ENCODE measurements at places on chromosomes 5 and 9.

- DNase-seq: peak; percentile 27
Observed at GRCh38 chr5:52760695-52761366, 26.9 kb upstream of the ITGA1 start.

DNA sequence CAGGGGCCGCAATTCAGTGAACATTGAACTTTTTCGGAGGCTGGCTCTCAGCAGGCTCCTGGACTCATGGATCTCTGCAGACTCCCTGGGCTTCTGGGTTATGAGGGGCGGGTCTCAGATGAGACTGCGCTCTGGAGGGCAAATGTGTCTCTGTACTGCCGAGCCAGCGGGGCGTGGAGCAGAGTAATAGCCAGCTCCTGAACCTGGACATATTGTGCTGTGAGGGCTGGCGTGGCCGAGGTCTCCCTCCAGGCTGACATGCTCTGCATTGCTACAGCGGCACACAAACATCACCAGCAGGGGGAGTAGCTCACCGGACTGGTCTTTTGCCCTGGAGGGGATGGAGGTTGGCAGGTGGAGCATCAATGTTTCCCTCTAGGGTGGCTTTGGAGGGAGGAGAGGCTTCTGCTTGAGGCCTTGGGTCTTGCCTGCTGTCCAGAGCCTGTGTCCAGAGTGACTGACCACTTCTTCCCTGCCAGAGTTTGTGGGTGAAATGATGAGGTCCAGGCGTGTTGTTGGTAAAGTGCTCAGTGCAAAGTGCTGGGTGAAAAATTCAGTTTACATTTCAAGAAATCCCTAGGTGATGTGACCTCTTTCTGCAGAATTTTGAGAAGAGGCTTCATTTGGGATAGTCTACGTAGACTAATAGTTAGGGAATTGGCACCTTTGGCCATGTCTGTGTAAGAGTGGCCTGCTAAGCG, 10.9 kb upstream of the GADD45G start:
- DNase-seq: peak; percentile 56

DNA sequence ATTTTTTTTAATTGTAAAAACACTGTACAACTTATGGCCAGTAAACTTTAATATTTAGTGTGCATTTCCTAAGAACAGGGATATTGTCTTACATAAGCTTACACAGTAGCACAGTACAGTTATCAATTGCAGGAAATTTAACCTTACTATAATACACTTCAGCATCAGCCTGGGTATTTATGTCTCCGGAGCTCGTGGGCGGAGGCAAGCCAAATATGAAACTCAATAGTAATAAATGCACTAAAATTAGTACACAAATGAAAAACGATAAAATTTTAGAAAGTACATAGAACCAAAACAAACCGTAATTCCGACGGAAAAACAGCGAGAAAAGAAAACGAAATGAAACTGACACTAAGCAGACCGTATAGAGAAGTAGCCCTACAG, 91.2 kb downstream of the ANXA2R start:
- DNase-seq: no peak

GRCh38 chr5:68407311-68408239, 192.0 kb downstream of the PIK3R1 start:
- no peak for DNase-seq

GRCh38 chr5:79416499-79416898, 97.4 kb downstream of the HOMER1 start:
- DNase-seq: no peak

DNA sequence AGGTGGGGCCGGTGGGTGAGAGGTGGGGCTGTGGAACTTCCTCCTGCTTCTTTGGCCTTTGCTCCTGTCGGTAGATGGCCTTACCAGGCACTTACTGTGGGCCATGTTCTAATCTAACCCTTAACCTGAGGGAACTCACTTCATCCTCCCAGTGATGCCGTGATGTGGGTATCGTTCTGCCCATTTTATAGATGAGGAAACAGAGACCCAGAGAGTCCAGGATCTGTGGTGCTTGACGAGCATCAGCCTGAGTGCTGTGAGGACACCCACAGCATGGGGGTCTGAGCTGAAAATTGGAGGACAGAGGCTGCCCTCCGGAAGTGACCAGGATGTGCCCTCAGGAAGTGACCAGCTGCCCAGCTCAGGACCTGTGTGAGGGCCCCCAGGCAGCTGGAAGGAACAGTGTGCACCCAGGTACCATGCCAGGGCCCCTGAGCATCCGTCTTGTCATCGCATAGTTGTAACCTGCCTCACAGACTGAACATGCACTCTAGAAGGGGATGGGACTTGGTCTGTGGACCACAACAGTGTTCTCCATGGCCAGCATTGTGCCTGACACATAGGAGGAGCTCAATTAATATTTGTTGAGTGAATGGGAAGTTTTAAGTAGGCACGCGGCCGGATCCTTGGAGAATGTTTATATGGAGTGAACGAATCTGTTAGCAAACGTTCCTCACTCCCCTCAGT, 8.5 kb downstream of the NEK6 start:
- DNase-seq: no peak

- no peak for DNase-seq
Observed at GRCh38 chr5:174834081-174834480, 109.7 kb downstream of the MSX2 start.

DNA sequence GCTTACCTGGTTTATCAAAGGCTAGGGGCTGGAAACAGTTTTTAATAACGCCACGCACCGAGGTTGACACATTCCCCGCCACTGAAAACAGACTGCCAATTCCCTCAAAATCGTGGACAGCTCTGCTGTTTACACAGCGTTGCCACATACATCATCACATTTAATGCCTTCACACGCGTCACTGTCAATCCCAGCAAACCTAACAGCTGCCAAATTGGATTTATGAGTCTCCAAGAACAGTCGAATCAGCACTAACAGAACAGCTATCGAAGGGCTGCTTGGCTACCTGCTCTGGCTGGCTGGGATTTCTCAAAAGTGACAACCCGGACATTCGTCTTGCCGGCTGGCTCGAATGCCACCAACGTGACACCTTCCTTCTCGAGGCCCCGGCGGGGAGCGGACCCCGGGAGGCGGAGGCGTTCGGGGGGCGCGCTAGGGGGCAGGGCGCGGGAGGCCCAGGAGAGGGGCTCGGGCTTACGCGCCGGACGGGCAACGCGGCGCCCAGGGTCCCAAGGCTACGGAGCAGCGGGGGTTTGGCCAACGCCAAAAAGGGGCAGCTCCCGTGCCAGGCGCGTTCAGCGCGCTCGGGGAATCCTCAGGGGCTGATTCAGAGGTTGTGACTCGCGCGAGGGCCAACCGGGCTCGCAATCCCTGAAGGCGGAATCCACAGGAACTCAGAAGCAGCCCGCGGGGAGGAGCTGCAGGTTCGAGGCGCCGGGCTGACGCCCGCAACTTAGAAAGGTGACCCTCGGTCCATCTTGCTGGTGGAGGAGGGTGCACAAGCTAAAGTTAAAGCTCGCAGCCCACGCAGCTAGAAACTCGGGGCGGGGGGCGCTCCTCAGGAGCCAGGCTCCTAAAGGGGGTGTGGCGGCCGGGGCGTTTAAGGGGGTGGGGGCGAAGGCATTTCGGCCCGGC, 1.2 kb downstream of the CDC14B start:
- no peak for DNase-seq

GRCh38 chr5:180162304-180162661, 46.7 kb downstream of the RASGEF1C start:
- DNase-seq: no peak

- no peak for DNase-seq
Observed at GRCh38 chr5:11785771-11786352, 118.4 kb downstream of the CTNND2 start.

DNA sequence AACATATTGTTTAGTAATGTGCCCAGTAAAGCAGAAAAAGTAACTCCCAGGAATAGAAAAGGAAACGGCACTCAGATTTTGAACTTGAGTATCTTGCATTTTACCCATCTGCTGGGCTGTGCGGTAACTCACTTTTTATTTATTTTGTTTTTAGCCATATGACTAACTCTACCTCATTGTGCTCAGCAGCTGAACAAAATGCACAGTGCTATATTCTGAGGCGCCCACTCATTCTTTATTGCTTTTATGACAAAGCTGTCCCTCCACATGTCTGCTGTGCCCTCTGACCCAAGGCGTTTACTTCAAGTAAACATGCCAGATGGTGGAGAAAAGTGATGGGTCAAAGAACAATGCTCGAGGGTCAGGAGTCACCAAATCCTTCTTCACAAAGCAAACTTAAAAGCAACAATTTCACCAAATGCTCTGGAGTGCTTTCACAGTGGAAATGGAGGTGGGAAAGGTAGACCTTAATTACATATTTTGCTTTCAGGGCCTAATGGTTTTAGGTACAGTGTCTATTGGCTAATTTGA, 215.2 kb upstream of the ELAVL2 start:
- no peak for DNase-seq

DNA sequence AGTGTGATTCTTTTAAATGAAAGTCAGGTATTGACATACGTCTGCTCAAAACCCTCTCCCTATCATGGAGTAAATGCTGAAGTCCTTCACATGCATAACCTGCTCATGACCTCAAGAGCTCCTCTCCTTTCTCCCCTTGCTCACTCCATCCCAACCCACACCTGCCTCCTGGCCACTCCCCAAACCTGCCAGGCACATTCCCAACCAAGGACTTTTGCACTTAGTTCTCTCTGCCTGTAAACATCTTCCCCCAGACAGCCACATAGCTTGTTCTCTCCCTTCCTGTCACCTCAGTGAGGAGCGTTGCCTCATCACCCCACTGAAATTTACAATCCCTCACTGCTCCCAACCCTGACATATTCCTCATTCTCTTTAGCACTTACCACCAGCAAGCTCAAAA, 8.7 kb downstream of the SETD9 start:
- no peak for DNase-seq

DNA sequence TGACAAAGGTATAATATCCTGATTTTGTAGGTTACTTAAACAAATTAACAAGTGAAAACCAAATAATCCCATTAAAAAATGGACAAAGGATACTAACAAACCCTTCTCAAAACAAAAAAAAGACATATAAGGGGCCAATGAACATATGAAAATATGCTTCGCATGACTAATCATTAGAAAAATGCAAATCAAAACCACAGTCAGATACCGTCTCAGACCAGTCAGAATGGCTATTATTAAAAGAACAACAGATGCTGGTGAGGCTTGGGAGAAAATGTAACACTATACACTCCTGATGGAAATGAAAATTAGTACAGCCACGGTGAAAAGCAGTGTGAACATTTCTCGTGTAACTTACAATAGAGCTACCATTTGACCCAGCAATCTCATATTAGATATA, 1542.2 kb upstream of the CDH9 start:
- no peak for DNase-seq

- no peak for DNase-seq
Observed at GRCh38 chr9:35636135-35636876, 14.4 kb downstream of the SIT1 start.

- no peak for DNase-seq
Observed at GRCh38 chr5:23977365-23977764, 470.0 kb downstream of the PRDM9 start.

GRCh38 chr5:175920231-175920811, 47.8 kb downstream of the THOC3 start:
- DNase-seq: no peak

GRCh38 chr9:71479621-71480020, 288.7 kb downstream of the CEMIP2 start:
- DNase-seq: no peak

GRCh38 chr5:77066823-77067442, 20.2 kb downstream of the ZBED3 start:
- DNase-seq: no peak

GRCh38 chr9:128937310-128938165, 9.9 kb downstream of the DOLK start:
- DNase-seq: no peak

DNA sequence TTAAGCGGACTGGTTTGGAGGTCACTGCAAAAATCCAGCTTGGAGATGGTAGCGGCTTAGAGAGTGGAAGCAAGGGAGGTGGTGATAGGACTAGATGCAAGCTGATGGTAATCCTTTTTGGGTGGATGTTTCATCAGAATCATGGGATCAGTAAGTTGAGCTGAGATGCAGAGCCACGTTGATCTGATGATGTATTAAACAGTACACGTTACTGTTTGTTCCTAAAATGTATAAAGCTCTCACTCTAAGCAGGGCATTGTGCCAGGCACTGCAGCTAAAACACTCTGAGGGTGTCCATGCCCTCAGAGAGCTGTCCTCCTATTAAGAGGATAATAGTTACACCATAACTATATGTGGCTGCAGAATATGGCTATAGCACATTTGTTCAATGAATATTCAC, 93.1 kb downstream of the JAKMIP2 start:
- DNase-seq: no peak

GRCh38 chr5:144122081-144122480, 48.4 kb downstream of the YIPF5 start:
- DNase-seq: no peak

GRCh38 chr9:6015278-6016157, at the start of gene RANBP6:
TSS of gene RANBP6 (minus strand) at chr9:6015624. CDS start at chr9:6015607, 17 bp downstream.
- peak; percentile 89 for DNase-seq

GRCh38 chr5:2670940-2671339, 80.5 kb downstream of the IRX2 start:
- DNase-seq: no peak

DNA sequence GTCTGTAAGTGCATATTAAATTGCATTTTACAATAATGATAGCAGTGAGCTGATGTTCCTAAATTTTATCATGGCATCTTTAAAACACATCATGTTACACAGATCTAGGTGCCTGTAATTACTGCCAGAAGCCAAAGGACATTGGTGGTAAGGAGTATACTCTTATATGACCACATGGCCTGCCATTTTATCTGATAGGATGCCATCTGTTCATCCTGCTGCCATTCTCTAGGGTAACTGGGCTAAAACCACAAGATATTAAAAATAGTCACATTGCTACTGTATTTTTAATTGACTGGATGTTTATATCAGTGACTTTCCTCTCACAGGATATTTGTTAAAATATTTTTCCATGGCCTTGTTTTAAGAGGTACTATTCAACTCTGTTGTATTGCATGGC, 53.1 kb downstream of the HCN1 start:
- DNase-seq: no peak

DNA sequence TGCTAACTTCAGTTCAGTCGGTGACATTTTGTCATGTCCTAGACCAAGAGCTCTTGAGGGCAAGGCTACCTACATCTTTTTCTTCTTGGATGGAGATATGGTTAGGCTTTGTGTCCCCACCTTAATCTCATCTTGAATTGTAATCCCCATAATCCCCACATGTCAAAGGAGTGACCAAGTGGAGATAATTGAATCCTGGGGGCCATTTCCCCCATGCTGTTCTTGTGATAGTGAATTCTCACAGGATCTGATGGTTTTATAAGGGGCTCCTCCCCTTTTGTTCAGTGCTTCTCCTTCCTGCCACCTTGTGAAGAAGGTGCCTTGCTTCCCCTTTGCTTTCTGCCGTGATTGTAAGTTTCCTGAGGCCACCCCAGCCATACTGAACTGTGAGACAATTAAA, 2.1 kb upstream of the CFAP90 start:
- DNase-seq: no peak

GRCh38 chr5:60604771-60605170, 95.2 kb downstream of the DEPDC1B start:
- DNase-seq: no peak

GRCh38 chr5:122705851-122706250, 69.0 kb upstream of the SNX2 start:
- DNase-seq: no peak

GRCh38 chr5:138569782-138570181, 5.4 kb downstream of the HSPA9 start:
- no peak for DNase-seq

GRCh38 chr5:172436078-172436878, 18.0 kb downstream of the SH3PXD2B start:
- DNase-seq: no peak

- no peak for DNase-seq
Observed at GRCh38 chr5:67235399-67236110, 39.0 kb upstream of the CD180 start.

Data from stimulated activated CD4-positive, alpha-beta T cell treated with anti-CD3 and anti-CD28 coated beads, Interleukin-12 subunit alpha, Interleukin-12 subunit beta, amount 100 ng/mL, for 48 hours (primary cell).